Panc1 (cell line): ENCODE measurements at places on chromosomes 2 and 18.

DNA sequence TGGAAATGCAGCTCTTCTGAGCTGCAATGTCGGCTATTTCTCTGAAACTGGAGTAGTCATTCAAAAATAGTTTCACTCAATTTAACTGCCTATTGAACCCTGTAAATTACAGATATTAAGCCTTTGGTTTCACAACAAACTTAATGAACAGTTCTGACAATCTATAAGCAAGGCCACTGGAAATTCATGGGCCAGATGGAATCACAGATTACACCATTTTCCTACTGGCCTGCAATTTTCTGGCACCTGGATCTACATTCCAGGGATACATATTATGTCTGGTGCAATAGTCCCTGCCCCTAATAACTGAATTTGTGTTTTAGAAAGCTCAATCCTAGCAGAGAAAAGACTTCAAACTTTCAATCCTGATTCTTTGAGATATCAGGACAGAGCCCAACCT is 551.7 kb downstream of the RNF144A start:
- no peak for DNase-seq

DNA sequence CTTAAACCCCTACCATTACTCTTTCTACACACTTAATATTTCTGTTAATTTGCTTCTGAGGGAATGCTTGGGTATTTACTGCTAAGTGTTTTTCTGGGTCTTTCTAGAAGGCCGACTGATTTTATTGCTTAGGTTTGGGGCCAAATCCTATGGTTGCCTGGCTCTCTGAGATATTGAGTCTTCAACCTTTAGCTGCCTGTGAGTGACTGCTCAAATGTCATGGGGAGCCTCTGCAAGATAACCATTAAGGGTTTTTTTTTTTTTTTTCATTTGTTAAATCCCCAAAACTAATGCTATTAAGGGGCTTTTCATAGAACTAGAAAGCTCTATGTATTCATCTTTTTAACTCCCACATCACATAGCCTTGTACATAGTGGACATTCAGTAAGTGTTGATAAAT is 5.0 kb downstream of the OSBPL6 start:
- DNase-seq, result no peak

DNA sequence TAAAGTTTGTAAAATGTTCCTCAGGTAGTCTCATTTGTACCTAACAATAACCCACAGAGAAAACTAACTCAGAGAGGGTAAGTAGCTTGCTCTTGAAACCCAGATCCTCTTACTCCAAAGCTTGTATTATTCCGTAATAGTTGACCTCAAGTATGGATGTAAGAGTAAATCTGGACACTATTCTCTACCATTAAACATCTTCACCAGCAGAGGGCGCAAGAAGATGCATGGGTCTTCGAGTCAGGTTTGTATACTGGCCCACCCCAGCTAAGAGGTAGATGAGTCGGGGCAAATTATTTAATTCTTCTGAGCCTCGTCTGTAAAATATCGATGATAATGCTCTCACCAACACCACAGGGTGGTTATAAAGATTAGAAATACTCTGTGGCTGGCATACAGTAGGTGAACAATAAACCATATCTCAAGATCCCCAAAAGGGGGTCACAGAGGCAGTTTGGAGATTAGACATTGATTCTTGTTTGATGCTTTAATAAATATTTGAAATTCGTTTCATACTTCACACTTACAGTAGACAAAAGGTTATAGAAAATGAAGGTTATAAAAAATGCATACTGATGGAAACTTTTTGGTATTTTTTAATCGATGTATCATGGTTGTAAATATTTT is 3.5 kb upstream of the CABLES1 start:
- DNase-seq, result no peak

DNA sequence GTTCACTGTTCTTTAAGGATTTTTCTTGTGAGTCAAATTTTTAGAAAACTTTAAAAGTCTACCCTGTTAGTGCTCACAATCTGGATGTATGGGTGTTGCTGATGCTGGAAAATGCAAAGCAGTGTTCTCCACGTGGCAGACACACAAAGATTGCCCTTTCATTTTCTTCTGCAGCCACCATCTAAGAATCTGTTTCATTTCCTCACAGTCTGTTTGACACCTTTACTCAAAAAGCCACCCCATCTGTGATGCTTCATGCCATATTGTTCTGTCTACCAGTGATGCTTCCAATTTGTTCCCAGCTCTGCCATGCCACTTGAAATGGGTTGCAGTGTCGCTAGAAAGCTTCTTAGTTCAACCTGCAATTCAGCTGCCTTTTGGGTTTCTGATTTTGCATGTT is 464.2 kb upstream of the UBE2E3 start:
- no peak for DNase-seq

- DNase-seq, result no peak
These were observed 23.3 kb downstream of the KLF7 start for GRCh38 chr2:207142461-207142860.

- DNase-seq, result no peak
These were observed 370.0 kb downstream of the SLC4A3 start for GRCh38 chr2:219997341-219997851.
